ENCODE measurements at places on chromosomes 5 and 9.

DNA sequence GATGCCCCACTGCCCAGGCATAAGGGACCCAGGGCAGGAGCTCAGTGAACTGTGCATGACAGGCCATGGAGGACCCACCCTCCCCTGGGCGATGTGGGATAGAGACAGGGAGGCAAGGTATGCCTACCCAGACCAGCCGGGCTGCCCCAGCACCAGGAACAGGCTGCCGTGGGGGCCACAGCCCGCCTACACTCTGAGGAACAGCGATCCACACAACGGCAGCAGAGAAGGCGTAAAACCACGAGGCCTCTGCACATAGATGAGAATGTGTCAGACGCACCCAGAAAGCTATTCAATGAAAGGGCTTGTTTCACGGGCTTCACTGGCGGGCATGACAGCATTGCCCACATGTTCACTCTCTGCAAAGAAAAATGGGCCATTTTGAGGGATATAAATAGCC is 49.5 kb downstream of the SEMA4D start:
- H3K27me3 ChIP-seq, result no peaks in the 10 kb centered on the region
- H3K4me1 ChIP-seq, result no peaks in the 10 kb centered on the region
- no peaks in the 10 kb centered on the region for H3K36me3 ChIP-seq
- no peak for DNase-seq
- no peak overlapping the region for H3K27ac ChIP-seq

DNA sequence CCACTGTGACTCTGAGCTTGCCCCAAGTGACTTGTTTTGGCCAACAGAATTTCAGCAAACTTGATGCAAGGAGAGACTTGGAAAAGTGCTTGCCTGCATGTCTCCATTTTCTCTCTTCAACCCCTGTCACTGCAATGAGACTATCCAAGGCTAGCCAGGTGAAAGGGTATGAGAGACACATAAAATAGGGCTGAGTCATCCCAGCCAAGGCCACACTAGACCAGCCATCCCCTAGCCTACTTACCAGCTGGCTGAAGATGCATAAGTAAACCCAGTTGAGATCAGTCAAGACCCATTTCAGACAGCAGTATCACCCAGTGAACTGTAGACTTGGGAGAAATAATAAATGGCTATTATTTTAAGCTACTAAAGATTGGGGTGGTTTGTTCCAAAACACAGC is 52.9 kb upstream of the VLDLR start:
- H3K27me3 ChIP-seq, result no peaks in the 10 kb centered on the region
- H3K4me3 ChIP-seq, result no peak overlapping the region
- H3K27ac ChIP-seq, result no peak overlapping the region
- no peak for DNase-seq
- no peaks in the 10 kb centered on the region for H3K36me3 ChIP-seq

GRCh38 chr5:168600409-168600808 is 21.2 kb upstream of the PANK3 start:
- no peaks in the 10 kb centered on the region for H3K36me3 ChIP-seq
- H3K4me3 ChIP-seq, result no peak overlapping the region
- H3K27ac ChIP-seq, result no peak overlapping the region
- H3K27me3 ChIP-seq, result no peaks in the 10 kb centered on the region
- H3K4me1 ChIP-seq, result no peaks in the 10 kb centered on the region

DNA sequence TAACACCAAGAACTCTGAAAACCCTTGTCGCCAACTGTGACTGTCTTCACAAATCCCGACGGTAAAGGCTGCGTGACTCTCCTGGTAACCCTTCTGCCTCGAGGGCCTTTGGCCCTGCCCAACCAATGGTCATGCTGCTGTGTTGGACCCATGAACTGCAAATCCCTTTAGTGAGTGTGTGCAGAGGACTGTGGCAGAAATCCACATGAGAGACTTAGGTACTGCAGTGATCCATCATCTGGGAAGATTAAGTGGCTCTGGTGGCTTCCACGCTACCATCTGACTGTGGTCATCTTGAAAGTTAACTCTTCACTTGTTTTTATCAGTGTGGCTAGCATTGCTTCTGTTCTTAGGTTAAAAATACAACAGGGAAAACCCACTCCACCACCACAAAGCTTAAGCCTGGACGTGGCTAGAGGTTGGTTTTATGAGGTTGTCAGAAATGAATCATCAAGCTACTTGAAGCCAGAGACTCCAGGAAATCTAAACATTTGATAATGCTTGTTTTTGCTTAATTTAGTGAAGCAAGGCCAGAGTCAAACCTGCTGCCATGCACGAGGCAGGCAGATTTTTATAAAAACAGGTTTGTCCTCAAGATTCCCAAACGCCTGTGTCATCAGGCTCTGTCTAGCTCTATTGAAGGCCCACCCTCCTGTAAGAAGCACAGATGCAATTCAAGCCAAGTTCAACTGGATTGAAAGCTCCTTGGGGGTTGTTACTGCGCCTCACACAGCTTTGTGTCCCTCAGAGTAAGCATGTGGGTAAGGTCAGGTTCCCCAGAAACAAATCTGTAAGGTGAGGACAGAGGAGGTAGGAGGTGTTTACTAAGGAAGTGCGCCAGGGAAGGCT is 52.7 kb upstream of the ERCC6L2 start:
- H3K27ac ChIP-seq, result peak overlapping the region; percentile 58
- H3K27me3 ChIP-seq, result no peaks in the 10 kb centered on the region
- DNase-seq, result peak; percentile 96

DNA sequence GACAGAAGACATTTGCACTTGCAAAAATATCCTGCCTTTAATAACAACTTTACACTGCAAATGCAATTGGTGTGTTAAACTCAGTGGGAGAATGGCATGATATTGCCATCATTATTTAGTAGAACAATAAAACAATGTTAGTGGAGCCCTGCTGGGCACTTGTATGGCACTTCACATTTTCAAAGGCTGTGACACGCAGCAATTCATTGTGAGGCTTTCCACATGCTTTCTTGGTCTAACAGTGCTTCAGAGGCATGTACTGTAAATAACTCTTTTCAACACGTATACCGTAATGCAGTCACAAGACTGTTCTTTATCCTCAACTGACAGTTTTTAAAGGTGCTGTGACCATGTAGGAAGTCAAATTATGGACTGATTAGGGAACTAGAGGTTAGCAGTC is 155.5 kb upstream of the EPB41L4A start:
- no peaks in the 10 kb centered on the region for H3K4me1 ChIP-seq
- H3K4me3 ChIP-seq, result no peak overlapping the region
- no peak for DNase-seq
- no peaks in the 10 kb centered on the region for H3K36me3 ChIP-seq

DNA sequence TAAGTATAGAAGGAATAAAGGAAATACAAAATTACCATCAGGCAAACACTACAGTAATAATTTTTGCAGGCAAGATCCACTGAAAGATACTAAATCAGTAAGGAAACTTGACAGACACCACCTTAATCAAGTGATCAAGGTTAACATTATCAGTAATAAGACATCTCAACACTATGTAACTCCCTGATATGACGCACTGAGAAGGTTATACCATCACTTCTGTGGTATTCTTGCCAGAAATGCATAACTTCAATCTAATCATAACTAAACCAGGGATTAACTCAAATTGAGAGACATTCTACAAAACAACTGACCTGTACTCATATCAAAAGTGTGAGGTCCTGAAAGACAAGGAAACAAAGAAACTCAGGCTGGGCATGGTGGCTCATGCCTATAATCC is 52.5 kb upstream of the GABRP start:
- no peaks in the 10 kb centered on the region for H3K4me1 ChIP-seq
- no peak for DNase-seq
- no peaks in the 10 kb centered on the region for H3K36me3 ChIP-seq
- no peak overlapping the region for H3K4me3 ChIP-seq
- no peak overlapping the region for H3K27ac ChIP-seq

- DNase-seq, result no peak
- H3K27ac ChIP-seq, result no peak overlapping the region
- no peak overlapping the region for H3K4me3 ChIP-seq
- H3K4me1 ChIP-seq, result no peaks in the 10 kb centered on the region
Observed at GRCh38 chr5:83443534-83443933, 28.0 kb upstream of the VCAN start.

GRCh38 chr5:124761010-124761409 is 14.6 kb upstream of the ZNF608 start:
- no peaks in the 10 kb centered on the region for H3K4me1 ChIP-seq
- H3K36me3 ChIP-seq, result no peaks in the 10 kb centered on the region
- no peak overlapping the region for H3K27ac ChIP-seq

DNA sequence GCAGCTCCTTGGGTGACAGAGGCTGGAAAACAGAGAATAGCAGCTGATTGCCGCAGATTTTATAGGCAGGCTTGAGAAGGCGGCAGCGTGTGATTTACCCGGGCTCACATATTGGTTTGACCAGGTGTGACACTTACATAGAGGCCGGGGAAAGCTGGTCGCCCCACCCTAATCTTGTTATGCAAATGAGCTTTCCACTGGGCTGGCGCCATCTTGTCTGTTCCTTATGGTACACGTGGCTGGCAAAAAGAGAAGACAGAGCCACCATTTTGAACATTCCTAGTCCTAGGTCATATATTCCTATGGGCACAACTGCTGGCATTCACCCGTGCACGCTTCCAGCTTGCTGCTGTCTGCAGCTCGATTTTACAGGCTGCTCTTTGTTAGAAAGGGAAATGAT is 11.3 kb upstream of the SPZ1 start:
- no peak for DNase-seq
- no peaks in the 10 kb centered on the region for H3K36me3 ChIP-seq
- no peak overlapping the region for H3K4me3 ChIP-seq
- H3K27ac ChIP-seq, result no peak overlapping the region

GRCh38 chr5:141778683-141779082 is 96.7 kb upstream of the ARAP3 start:
- H3K27ac ChIP-seq, result no peak overlapping the region
- no peak overlapping the region for H3K4me3 ChIP-seq
- peaks cover 8% of the 10 kb centered on the region for H3K27me3 ChIP-seq
- no peaks in the 10 kb centered on the region for H3K36me3 ChIP-seq

DNA sequence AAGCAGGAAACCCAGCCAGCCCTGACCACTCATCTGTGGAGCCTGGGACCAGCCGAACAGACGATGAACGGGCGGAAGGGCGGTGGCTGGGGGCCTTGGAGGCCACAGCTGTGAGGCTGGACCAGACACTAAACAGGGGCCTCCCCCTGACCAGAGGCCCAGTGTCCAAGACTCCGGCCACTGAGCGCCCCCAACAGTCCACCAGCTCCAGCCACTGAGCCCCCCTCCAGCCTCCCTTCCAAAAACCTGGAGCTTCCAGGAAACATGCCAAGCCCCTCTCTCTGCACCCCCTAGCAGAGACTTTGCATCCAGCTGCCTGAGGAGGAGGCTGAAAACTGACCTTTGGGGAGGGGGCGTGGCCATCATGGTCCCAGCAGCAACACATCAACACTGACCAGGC is 23.2 kb downstream of the CNTFR start:
- peaks cover 11% of the 10 kb centered on the region for H3K27me3 ChIP-seq
- no peak for DNase-seq
- H3K4me3 ChIP-seq, result no peak overlapping the region
- H3K36me3 ChIP-seq, result no peaks in the 10 kb centered on the region
- H3K4me1 ChIP-seq, result no peaks in the 10 kb centered on the region

DNA sequence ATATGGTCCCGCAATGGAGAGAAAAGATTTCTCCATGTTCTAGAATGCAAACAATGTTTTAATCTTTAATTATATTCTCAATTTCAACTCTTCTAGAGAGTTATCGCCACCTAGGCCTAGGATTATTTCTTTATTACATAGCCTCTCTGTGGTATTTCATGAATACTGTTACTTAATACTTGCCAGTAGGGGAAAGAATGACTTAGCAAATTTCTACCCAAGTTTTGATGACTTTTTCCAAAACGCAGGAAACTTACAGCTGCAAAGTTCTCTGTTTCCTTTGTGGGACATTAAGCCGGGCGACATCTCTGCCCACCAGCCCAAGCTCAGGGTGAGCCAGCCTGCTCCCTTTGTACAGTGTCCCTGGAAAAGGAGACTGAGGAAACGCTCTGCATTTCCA is 73.8 kb downstream of the MED27 start:
- no peaks in the 10 kb centered on the region for H3K27me3 ChIP-seq
- H3K27ac ChIP-seq, result no peak overlapping the region
- H3K4me3 ChIP-seq, result no peak overlapping the region
- peaks cover 11% of the 10 kb centered on the region for H3K4me1 ChIP-seq

DNA sequence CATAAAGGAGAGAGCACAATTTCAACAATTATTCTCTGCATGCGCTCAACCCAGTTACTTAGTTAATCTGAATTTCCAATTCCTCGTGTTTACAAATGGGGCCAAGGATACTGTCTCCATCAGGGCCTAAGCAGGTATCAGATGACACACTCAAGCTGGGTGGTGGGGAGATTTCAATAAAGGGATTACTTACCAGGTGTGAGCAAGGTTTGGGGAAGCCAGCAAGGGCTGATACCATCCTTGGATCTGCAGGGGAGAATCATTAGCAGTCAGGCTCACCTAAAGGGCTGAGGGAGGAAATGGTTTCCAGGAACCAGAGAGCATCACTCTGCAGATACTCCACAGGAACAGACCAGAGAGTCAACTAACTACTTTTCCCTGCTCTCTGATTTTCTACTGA is 487.1 kb downstream of the NTRK2 start:
- H3K27ac ChIP-seq, result no peak overlapping the region
- no peak overlapping the region for H3K4me3 ChIP-seq
- H3K27me3 ChIP-seq, result no peaks in the 10 kb centered on the region
- DNase-seq, result no peak

DNA sequence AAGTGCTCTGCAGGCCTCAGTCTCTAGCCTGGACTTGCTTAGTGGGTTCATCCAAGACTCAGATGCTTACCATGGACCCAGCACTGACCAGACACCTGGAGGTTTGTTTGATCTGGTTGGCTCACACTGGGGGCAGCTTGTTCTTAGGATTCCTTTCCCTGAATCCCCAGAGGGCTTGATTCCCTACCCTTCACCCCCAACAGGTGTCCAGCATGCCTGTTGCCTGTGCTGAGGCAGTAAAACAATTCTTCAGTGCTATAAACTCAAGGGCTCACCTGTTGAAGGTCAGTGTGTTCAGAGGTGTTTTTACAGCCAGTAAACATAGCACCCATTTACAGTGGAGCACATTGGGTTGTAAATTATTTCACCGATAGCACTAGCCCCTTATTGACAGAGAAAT is 123.8 kb upstream of the KLF4 start:
- no peak overlapping the region for H3K4me3 ChIP-seq
- H3K27ac ChIP-seq, result no peak overlapping the region
- H3K27me3 ChIP-seq, result peaks cover 5% of the 10 kb centered on the region
- DNase-seq, result no peak
- H3K4me1 ChIP-seq, result no peaks in the 10 kb centered on the region

DNA sequence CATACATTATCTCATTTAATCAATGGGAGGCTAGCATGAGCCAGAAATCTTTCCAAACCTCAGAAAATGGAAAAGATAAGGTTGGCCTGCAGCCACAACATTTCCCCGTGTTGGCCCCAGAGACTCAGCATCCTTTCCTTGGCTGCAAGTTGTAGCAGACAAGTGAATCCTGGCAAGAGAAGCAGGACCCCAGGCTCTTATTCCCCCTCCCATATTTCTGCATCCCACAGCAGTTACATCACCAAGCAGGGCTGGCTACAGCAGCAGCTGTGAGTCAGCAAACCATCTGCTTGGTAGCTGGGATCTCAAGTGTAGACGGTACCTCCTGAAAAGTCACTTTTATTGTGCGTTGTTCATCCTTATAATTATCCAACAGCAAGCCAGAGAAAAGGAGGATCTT is 212.4 kb downstream of the GNA14 start:
- no peak overlapping the region for H3K27ac ChIP-seq
- no peaks in the 10 kb centered on the region for H3K36me3 ChIP-seq
- no peaks in the 10 kb centered on the region for H3K4me1 ChIP-seq
- DNase-seq, result peak; percentile 86
- no peaks in the 10 kb centered on the region for H3K27me3 ChIP-seq

All from fibroblast of lung (primary cell).